ENCODE measurements at places on chromosomes 3 and 15. TPM values are rescaled to one million over a fixed set of nuclear protein-coding genes. Genes with fewer than 3 reads are reported as not detected.
A peak's percentile ranks its signal among the peaks of the same experiment; 100 is the strongest.

The CCDC50 gene
- 22.0 TPM for total RNA-seq

The PLAAT1 gene
- total RNA-seq: 3.4 TPM

The ROPN1 gene
- not detected for total RNA-seq

The TEX55 gene
- not detected for total RNA-seq

The KPNA4 gene
- total RNA-seq: 81.9 TPM

The CP gene
- total RNA-seq: 2.6 TPM

GRCh38 chr15:36263666-36264065 lies 315.8 kb upstream of the CDIN1 start:
- no peaks in the 10 kb centered on the region for H3K4me1 ChIP-seq
- H3K27me3 ChIP-seq: no peaks in the 10 kb centered on the region
- no peak for DNase-seq
- no peaks in the 10 kb centered on the region for H3K36me3 ChIP-seq
- no peak overlapping the region for H3K4me3 ChIP-seq

DNA sequence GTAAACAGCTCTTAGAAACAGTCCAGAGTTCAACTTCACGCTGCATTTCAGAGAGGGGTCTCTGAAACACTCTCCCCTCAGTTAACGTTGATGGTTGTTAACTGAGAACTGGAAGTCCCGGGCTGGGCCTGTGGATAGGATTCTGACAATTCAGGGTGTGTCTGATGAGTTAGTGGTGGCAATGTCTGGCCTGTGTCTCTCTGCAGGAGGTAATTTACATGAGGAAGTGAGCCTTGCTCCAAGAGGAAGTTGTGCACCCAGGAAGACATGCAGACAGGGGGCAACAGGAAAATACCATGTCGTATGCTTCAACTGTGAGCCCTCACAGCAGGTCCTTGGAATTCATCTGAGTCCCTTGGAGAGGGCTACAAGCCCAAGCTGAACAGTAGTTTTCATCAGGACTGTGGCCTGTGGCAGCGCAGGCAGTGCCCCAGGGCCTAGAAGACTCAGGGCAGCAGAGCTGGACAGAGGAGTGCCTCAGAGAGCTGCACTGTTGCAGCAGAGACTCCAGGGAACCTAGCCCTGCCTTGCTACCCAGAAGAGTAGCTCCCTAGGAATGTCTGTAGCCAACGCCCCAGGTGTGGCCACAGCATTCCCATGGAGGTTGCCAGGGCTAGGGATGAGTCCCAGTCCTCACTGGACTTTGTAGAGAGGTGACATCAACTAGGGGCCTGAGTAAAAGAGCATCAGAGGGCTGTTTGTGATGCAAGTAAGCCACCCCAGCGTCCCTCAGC lies 104.6 kb upstream of the SELENOK start:
- no peaks in the 10 kb centered on the region for H3K36me3 ChIP-seq
- no peaks in the 10 kb centered on the region for H3K27me3 ChIP-seq
- H3K27ac ChIP-seq: no peak overlapping the region

- no peaks in the 10 kb centered on the region for H3K36me3 ChIP-seq
- no peak overlapping the region for H3K27ac ChIP-seq
- H3K4me1 ChIP-seq: no peaks in the 10 kb centered on the region
- H3K27me3 ChIP-seq: no peaks in the 10 kb centered on the region
- no peak for DNase-seq
These were observed 33.1 kb downstream of the CRTAP start for GRCh38 chr3:33146791-33147445.

GRCh38 chr3:154111365-154111935 lies 9.7 kb upstream of the ARHGEF26 start:
- H3K27me3 ChIP-seq: no peaks in the 10 kb centered on the region
- no peak for DNase-seq
- H3K36me3 ChIP-seq: no peaks in the 10 kb centered on the region
- no peak overlapping the region for H3K4me3 ChIP-seq
- no peak overlapping the region for H3K27ac ChIP-seq

GRCh38 chr3:72606005-72606800 lies 242.0 kb downstream of the SHQ1 start:
- no peak overlapping the region for H3K27ac ChIP-seq
- H3K27me3 ChIP-seq: no peaks in the 10 kb centered on the region
- no peak for DNase-seq
- no peak overlapping the region for H3K4me3 ChIP-seq
- H3K4me1 ChIP-seq: no peaks in the 10 kb centered on the region

DNA sequence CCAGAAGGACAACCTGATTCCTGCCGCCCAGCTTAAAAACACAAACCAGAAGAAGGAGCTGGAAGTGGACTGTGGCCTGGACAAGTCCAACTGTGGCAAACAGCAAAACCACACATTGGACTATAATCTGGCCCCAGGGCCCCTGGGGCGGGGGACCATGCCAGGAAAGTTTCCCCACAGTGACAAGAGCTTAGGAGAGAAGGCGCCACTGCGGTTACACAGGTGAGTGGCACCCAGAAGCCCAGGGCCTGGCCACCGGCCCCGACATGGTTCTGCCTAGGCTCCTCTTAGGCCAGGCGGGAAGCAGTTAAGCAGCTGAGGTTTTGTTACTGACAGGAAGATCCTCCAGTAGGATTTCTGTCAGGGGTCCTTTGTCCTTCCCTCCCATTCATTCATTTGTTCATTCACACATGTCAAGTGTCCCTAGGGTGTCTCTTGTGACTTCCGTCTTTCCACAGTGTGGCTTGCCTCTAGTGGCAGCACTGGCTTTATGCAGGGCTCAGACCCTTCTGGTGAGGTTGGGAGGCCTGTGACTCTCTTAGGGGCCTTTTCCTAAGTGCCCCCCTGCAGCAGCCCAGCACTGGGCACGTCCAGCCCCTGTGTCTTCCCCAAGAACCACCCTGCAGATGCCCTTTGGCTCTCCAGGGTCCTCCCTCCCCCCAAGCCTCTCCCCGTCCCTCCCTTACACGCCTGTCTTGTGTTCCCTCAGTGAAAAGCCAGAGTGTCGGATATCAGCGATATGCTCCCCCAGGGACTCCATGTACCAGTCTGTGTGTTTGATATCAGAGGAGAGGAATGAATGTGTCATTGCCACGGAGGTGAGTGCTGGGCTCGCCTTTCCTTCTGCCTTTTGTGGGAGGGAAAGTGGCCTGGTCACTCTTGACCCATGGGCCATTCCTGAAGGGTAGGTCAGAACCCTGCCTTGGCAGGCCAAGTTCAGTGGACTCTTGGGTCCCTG lies 7.8 kb downstream of the DLL4 start:
- peaks cover 20% of the 10 kb centered on the region for H3K4me1 ChIP-seq
- no peak overlapping the region for H3K4me3 ChIP-seq
- H3K27me3 ChIP-seq: peaks cover 43% of the 10 kb centered on the region
- no peak overlapping the region for H3K27ac ChIP-seq
- DNase-seq: no peak

DNA sequence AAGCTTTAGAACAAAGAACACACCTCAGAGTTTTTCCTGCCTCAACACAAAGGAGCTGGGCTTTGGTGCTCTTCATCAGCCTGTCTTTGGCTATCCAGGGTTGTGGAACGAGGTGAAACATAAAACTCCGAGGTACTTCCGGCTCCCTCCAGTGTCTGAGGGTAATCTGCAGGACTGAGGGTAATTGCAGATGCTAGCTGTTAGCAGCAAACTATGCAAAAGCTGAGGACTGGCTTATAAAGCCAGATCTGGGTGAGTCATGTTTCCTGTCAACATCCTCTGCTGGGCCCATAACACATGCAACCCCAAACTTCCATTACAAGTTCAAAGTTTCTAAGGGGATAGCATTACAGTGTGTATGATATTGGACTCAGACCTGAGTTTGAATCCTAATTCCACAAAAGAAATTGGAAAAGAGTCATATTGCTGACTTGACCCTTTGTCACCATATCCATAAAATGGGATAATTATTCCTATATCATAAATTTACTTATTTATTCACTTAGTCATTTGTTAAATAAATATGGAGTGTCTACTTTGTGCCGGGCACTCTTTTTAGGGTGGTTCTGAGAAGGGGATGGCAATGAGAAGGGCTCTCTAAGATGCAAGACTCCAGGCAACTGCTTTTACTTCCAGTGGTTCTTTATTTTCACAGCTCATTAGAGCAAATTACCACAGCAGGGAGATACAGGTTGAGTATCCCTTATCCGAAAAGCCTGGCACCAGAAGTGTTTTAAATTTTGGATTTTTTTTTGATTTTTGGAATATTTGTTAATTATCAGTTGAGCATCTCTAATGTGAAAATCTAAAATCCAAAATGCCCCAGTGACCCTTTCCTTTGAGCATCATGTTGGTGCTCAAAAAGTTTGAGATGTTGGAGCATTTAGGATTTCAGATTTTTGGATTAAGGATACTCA lies 9.5 kb upstream of the TRIM69 start:
- H3K4me3 ChIP-seq: no peak overlapping the region
- H3K36me3 ChIP-seq: no peaks in the 10 kb centered on the region
- H3K27me3 ChIP-seq: no peaks in the 10 kb centered on the region
- H3K27ac ChIP-seq: no peak overlapping the region
- no peak for DNase-seq
- H3K4me1 ChIP-seq: peaks cover 7% of the 10 kb centered on the region

DNA sequence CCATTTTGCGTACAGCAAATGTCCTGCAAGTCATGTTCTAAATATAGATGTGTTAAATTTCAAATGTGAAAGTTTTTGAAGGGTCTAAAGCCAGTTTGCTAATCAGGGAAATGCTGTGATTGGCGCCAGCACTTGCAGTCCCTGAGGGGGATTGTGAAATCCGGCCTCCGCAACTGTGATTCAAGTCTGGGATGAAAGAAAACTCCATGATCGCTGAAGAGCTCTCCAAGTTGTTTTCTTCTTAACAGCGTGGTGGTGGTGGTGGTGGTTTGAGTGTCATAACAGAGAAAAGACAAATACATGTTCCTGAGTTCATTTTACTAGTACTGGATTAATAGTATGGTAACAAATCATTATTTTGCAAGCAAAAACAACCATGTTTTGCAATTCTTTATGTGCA lies 51.8 kb downstream of the MITF start:
- DNase-seq: no peak
- H3K4me1 ChIP-seq: no peaks in the 10 kb centered on the region
- H3K36me3 ChIP-seq: no peaks in the 10 kb centered on the region
- no peaks in the 10 kb centered on the region for H3K27me3 ChIP-seq
- no peak overlapping the region for H3K27ac ChIP-seq

- H3K27ac ChIP-seq: no peak overlapping the region
- no peaks in the 10 kb centered on the region for H3K27me3 ChIP-seq
- DNase-seq: no peak
- no peak overlapping the region for H3K4me3 ChIP-seq
- no peaks in the 10 kb centered on the region for H3K4me1 ChIP-seq
- H3K36me3 ChIP-seq: no peaks in the 10 kb centered on the region
These were observed 15.4 kb downstream of the IGSF10 start for GRCh38 chr3:151445273-151446001.

DNA sequence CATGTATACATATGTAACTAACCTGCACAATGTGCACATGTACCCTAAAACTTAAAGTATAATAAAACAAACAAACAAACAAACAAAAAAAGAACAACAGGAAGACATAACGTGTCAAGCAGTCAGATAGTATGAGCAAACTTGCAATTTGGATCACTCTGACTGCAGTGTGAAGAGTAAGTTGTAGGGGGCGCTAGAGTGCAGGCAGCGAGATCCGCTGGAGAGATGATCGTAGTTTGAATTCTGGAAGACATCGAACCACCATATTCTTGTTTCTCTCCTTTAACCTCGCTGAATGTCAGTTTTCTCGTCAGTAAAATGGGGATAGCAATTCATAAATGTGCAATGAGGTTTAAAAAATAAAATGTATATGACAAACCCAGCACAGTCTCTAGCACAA lies 165.2 kb upstream of the LMCD1 start:
- H3K27me3 ChIP-seq: no peaks in the 10 kb centered on the region
- H3K4me3 ChIP-seq: no peak overlapping the region
- no peaks in the 10 kb centered on the region for H3K36me3 ChIP-seq
- peak; percentile 68 for DNase-seq
